ENCODE measurements at places on chromosomes 7 and 10.

DNA sequence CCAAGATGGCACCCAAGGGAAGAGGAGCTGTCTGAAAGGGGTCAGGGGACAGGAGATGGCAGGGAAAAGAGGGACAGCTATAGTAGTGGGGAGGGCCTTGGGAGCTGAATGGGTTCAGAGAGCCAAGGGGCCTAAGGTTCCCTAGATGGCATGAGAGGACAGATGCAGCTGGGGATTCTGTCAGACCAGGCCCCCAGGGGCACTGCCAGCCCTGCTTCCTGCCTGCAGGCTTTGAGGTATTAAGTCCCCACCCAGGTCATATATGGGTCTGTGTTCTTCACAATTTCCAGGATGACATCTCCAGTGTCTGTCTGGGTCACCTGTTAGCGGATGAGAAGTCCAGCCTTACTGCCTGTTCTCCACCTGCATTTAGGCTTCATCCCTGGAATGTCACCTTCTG lies 56.7 kb downstream of the NEURL1 start:
- DNase-seq: no peak

DNA sequence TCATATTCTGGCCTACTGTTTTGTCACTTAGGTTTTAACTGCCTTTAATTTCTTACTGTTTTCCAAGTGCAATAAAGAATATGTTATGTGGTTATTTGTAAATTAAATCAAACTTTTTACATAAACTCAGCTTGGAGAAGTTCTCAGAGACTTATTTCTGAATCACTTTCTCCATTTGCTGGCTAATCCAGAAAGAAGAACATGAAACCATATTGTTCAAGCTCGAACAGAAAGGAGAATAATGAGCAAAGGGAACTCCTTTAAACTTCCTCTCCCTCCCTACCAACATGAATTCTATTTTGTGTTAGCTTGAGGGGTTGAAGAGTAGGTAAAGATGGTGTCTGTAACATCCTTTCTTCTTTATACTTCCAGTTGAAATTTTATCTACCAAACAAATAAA lies 52.3 kb downstream of the SHTN1 start:
- DNase-seq: no peak

DNA sequence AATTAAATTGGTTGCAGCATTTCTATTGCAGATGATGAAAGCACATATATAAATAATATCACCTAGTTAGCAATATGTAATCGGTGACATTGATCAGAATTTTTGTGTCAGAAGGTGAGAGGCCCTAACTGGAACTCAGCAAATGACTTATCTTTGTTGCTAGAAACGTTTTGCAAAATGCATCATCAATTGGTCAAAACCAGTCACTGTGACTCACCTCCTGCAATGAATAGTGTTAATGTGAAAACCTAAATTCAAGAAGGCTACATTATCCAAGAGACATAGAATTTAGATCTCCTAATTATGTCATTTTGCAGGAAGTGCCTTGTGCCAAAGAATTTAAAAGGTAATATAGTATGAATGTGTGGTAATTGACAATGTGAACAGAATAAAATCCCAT lies 9.8 kb upstream of the PNLIPRP3 start:
- no peak for DNase-seq

DNA sequence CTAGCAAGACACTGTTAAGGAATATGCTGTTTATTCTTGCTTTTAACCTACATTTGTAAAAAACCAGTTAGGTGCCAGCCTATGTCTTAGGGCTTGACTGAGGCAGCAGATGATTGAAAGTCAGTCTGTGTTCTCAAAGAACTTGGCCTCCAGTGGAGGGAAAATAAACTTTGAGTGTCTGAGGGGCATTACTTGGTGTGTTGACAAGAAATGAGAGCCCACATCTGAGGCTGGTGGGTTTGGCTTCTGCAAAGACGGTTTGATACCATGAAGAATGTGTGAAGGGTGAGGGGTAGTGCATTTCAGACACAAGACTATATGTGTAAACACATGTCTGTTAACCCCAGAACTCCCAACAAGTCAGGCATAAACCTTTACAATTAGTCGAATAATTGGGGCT lies 28.5 kb downstream of the CCSER2 start:
- DNase-seq: peak; percentile 40

DNA sequence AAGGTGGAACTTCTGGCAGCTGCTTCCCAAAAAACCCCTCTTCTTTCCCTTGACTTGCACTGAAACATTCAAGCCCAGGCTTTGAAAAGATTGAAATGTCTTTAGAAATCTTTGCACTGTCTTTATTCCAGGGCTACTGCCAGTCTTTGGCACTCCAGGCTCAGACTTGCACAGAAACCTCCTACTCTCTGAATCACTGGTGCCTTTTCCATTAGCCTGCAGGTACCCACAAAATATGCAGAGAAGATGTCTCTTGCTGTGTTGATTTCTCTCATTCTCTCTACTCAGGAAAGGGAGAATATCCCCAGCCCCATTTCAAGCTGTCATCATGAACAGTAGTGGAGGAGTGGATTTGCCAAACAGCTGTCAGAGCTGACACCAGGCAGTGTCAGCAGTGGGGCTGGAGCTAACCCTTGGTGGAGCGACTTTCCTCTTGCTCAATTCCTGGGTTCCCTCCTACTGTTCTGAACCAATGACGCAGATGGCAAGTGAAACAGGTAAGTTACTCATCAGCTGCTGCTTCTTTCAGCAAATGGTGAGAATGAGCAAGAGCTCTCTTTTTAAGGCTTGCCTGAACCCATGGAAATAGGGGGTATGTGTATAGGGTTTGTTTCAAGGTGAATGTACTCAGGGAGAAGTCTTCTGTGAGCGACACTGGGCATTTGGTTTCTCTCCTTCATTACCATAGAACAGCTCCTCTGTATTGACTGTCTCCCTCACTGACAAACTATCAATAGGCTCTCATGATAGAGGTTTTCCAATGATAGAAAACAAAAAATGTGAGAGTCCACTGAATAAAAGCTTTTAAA lies 362.4 kb downstream of the ADRA2A start:
- no peak for DNase-seq

GRCh38 chr7:135741905-135742304 lies 6.7 kb downstream of the FAM180A start:
- DNase-seq: no peak

GRCh38 chr7:80681272-80681885 lies 42.9 kb downstream of the CD36 start:
- no peak for DNase-seq

GRCh38 chr10:132642732-132643008 lies 105.1 kb downstream of the INPP5A start:
- DNase-seq: no peak

Measured in CD4-positive, alpha-beta T cell treated with Interleukin-12 subunit alpha and Interleukin-12 subunit beta, for 1 hour (primary cell).